ENCODE measurements at places on chromosomes 16 and 17.

- no peak for DNase-seq
Observed at GRCh38 chr17:82282239-82283207, 9.0 kb upstream of the CSNK1D start.

- DNase-seq = no peak
Observed at GRCh38 chr17:78247304-78247703, 15.9 kb downstream of the TMEM235 start.

DNA sequence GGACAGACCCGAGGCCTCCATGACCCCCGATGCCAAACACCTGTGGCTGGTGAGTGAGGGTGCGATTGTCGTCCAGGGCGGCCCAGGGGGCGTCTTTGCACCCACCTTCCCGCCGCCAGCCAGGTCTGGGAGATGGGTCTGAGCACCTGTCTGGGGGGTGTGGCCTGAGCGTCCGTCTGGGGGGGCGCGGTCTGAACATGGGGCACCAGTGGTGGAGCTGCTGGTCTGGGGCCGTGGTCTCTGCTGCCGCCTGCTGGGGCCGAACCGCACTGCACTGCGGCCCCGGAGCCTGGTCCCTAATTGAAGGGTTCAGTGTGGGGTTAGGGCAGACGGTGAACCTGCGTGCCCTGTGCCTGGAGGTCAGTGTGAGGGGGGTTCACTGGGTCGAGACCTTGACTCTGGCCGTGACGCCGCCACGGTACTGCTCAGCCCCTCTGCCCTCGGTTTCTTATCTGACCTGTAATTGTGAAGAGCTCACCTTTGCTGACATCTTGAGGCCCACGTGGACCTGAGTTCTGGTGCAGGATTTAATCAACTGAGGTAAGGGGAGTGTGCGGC, 12.6 kb upstream of the TCF25 start:
- DNase-seq = peak; percentile 56

GRCh38 chr17:7897090-7897489, 8.5 kb downstream of the CHD3 start:
- no peak for DNase-seq

- no peak for DNase-seq
Observed at GRCh38 chr17:41972571-41973407, 6.2 kb downstream of the CNP start.

GRCh38 chr17:19646788-19647696, 1.5 kb upstream of the ALDH3A2 start:
- no peak for DNase-seq

- DNase-seq = no peak
Observed at GRCh38 chr17:36705874-36706731, 104.7 kb downstream of the MRM1 start.

DNA sequence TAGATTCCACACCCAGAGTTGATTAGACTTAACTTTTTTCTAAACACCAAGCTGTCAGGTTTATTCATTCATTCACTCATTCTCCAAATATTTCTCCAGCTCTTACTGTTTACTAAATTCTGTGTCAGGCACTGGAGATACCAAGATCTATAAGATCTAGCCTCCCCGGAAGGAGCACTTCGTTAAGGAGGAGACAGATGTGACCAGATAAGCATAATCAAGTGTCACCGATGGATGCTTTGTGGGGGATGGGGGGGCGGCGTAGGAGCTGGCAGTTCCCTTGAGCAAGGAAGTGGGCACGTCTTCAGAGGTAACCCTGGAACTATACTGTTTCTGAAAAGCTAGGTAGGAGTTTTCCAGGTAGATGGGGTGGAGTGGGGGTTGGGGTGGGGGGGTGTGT, 3.8 kb upstream of the RPL26 start:
- no peak for DNase-seq

- DNase-seq = peak; percentile 82
Observed at GRCh38 chr16:67184995-67185650, 1.4 kb upstream of the MATCAP1 start.

DNA sequence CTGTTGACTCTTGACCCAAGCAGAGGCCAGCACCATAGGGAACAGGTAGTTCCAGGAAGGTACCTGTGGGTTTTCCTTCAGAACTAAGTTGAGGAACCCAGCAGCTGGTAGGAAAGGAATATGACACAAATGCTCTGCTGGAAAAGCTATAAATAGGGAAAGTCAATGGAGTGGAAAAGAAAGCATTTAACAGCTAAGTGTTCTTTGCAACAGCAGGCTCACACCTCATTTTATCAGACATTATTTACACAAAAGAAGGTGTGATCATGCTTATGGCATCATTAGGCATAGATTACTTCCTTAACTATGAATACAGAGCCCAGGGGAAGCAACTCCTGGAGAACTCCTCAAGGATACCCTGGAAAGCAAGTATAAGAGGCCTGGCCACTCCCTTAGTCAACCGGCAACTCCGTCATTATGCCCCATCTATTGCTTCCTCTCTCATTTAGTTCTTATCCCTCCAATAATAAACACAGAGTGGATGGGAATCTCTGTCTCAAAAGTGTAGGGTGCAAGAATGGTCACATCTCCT, 128.1 kb downstream of the HS3ST2 start:
- DNase-seq = no peak

DNA sequence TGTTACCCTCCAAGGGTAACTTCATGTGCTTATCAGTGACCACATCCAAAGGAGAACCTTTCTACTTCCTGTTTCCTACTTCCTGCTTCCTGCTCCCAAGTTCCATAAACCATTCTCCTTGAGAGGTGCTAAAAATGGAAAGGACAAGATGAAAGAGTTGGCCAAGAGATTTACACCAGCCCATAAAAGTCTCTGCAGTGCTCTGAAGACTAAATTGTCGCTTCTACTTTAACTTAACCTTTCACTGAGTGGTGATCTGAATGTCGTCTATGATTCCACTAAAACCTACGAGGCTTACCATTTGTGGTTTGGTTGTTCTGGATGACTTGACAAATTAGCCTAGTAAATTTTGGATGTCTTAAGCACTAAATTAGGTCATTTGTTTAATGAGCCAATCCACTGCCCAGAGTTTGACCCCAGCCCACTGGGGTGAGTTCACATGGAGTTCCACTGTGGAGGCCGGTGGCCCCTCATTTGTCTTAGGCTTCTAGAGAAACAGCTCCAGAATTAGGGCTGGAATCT, 333.1 kb downstream of the FOXL1 start:
- no peak for DNase-seq

GRCh38 chr17:50420419-50421112, 5.5 kb upstream of the ACSF2 start:
- no peak for DNase-seq

- DNase-seq = no peak
Observed at GRCh38 chr17:31596382-31597323, 205.2 kb downstream of the RAB11FIP4 start.

DNA sequence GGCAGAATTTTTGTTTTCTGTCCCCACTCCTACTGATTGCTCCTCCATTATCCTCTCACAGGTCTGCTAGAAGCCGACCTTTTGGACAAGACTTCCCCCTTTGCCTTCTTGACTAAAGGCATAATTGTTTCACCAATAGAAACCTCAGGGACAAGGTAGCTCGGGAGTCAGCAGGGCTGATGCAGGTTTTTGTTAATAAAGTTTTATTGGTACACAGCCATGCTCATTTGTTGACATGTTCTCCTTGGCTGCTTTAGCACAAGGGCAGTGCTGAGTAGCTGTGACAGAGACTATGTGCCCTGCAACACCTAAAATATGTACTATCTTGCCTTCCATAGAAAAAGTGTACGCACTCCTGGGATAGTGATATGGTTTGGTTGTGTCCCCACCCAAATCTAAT, 271.6 kb downstream of the XYLT1 start:
- DNase-seq = no peak

- DNase-seq = peak; percentile 29
Observed at GRCh38 chr17:68356520-68356919, 65.2 kb downstream of the ARSG start.

Data from stimulated activated CD8-positive, alpha-beta memory T cell treated with anti-CD3 and anti-CD28 coated beads, Interleukin-7, amount 100 ng/mL, for 24 hours (primary cell).